ENCODE measurements at places on chromosomes 1 and 21.

- DNase-seq: no peak
Measured at GRCh38 chr1:204670152-204670927, 15.2 kb downstream of the LRRN2 start.

DNA sequence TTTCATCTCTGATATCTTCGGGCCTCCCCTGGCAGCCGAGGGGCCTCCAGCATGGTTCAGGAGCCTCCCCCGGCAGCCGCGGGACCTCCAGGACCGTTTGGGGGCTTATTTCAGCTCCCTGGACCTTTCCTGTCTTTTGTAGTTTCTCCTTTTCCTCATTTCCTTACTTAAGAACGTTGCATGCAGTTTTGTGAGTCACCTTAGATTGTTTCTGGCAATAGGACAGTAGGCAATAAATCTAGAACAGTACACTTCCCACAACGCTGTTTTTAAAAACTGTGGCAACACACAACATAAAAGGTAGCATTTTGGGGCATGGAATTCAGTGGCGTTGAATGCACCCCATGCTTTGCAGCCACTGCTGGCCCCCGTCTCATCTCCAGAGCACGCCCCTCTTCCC, 24.4 kb downstream of the FAAP20 start:
- no peak for DNase-seq

DNA sequence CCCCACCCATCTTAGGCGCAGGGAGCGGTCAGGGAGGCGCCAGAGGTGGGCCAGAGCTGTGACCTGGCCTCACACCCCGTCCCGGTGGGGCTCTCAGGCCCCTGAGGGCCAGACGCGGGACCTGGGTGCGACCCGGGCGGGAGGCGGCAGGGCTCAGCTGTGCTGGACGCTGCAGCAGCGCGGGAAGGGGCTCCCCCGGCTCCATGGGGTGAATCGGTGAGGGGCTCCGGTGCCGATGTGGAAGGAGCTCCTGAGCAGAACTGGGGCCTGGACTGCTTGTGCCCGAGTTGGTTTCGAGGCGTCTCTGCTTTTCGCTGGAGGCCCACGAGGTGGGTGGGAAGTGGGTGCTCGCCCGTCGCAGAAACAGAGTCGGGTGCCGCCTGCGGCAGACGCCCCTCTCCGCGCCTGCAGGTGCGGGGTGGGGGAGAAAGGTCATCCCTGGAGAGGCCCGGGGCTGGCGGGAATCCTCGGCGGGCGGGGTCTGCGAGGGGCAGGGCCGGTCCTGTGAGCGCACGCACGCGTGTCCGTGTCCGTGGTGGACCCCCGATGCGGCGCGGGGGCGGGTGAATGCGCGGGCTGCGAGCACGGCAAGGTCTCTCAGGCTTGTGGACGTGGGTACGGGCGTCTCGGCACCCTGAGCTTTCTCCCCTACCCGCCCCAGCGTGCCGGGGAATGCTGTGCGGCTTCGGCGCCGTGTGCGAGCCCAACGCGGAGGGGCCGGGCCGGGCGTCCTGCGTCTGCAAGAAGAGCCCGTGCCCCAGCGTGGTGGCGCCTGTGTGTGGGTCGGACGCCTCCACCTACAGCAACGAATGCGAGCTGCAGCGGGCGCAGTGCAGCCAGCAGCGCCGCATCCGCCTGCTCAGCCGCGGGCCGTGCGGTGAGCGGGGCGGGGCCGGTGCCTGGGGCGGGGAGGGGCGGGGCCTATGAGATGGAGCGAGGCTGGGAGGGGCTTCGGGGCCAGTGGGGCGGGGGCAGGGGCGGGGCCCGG, 20.4 kb downstream of the AGRN start:
- DNase-seq: peak; percentile 90

DNA sequence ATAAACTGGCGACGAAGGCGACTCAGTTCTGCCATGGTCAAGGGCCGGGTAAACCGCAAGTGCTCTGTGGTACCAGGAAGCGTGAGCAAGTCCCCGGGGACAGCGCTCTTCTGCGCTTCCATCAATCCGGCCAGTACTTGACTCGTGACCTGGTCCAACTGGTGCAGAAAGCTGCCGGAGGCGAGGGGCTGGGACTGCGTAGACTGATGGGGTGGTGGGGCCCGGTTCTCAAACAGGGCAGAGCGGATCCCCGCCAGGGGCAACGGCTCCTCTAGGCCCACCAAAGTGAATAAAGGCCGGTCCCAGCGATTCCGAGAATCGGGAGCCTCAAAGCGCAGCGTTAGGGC, 852 bp downstream of the KTI12 start:
- peak; percentile 73 for DNase-seq

- no peak for DNase-seq
Measured at GRCh38 chr1:56527548-56528302, 51.6 kb downstream of the PLPP3 start.

DNA sequence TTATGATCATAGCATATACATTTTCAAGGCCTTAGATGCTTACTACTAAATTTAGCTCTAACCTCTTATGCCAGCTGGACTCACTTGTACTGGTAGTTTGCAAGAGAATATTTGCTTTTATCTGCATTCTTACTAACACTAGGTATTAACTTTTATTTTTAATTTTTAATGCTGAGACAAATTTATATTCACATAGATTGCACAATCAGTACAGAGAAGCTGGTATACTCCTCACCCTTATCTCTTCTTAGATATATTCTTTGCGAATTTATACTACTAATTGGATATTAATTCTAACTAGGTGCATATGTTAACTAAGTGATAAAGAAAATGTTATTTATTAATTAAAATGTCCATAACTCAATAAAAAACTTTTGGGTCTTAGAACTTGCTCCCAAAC, 561.8 kb upstream of the PRMT6 start:
- no peak for DNase-seq

GRCh38 chr1:237186675-237187074, 144.7 kb downstream of the RYR2 start:
- no peak for DNase-seq

- no peak for DNase-seq
Measured at GRCh38 chr1:236522937-236523703, 662 bp upstream of the LGALS8 start.

DNA sequence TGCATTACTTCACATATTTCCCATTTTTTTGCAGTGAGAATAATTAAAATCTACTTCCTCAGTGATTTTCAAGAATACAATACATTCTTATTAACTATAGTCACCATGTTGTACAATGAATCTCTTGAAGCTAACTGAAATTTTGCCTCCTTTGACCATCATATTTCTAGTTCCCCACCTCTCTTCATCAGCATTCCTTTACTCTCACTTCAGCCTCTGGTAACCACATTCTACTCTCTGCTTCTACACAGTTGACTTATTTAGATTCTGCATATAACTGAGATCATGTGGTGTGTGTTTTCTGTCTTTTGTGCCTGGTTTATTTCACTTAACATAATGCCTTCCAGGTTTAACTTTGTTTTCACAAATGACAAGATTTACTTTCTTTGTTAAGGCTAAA, 304.4 kb upstream of the LYPLAL1 start:
- DNase-seq: no peak

- DNase-seq: no peak
Measured at GRCh38 chr1:214506972-214507431, 44.4 kb downstream of the PTPN14 start.

GRCh38 chr21:36030581-36031189, 29.6 kb downstream of the SETD4 start:
- no peak for DNase-seq

DNA sequence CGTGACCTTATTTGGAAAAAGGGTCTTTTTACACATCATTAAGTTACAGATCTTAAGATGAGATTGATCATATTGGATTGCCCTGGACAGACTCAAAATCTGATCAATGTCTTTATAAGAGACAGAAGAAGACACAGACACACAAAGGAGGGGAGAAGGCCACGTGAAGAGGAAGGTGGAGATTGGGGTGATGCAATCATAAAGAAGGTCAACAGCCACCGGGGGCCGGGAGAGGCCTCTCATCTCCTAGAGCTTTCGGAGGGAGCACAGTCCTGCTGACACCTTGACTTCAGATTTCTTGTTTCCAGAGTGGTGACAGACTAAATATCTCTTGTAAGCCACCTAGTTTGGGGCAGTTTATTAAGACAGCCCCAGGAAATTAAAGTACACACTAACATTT, 204.6 kb upstream of the CSF3R start:
- no peak for DNase-seq

DNA sequence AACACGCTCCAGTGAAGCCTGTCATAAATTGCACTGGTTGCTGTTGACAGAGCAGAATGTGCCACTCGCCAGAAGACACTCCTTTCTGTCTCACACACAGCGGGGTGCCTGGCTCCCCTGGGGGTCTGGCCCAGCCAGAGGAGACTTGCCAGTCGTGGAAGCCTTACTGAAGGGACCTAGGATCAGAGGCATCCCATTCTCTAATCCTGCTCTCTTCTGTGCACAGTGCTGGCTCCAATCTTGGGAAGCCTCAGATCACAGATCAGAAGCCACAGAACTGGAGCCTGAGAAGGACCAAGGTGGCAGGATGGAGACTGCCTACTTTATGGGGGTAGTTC, 1.4 kb downstream of the SLC9A1 start:
- DNase-seq: no peak

DNA sequence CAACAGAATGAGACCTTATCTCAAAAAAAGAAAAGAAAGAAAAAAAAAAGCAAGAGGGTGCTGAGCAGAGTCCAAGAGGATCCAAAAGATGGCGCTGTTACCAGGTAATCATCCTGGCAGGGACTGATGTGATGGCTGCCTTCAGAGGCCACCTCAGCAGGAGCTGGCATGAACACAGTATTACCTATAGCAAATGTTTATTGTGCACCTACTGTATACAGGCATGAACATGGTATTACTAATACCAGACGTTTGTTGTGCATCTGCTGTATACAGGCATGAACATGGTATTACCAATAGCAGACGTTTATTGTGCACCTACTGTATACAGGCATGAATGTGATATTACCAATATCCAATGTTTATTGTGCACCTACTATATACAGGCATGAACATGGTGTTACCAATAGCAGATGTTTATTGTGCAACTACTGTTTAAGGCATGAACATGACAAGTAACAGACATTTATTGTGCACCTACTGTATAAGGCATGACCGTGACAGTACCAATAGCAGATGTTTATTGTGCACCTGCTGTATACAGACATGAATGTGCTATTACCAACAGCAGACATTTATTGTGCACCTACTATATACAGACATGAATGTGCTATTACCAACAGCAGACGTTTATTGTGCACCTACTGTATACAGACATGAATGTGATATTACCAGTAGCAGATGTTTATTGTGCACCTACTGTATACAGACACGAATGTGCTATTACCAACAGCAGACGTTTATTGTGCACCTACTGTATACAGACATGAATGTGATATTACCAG, 115.1 kb upstream of the TMEM51 start:
- no peak for DNase-seq

DNA sequence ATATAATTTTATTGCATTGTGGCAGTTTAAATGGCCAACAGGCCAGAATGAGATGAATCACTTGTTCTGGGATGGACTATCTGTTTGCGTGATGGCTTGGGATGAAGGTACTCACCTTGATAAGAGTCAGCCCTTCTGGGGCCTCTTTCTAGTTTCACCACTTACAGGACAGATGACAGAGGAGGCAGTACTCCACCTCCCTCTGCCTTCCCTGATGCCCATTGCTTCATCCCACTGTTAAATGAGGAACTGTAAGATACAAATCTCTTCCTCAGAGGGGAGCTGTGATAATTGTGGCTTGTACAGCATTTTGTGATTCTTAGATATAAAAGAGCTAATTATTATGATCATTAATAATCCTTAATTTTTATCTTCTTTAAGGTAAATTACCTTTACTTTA, 3.7 kb upstream of the TCHH start:
- no peak for DNase-seq

- DNase-seq: no peak
Measured at GRCh38 chr1:223007935-223008334, 135.1 kb downstream of the TLR5 start.
